PC-3 (cell line): ENCODE measurements at places on chromosomes 6 and 20. TPM values are rescaled to one million over a fixed set of nuclear protein-coding genes. Genes with fewer than 3 reads are reported as not detected.
A peak's percentile ranks its signal among the peaks of the same experiment; 100 is the strongest.

DNA sequence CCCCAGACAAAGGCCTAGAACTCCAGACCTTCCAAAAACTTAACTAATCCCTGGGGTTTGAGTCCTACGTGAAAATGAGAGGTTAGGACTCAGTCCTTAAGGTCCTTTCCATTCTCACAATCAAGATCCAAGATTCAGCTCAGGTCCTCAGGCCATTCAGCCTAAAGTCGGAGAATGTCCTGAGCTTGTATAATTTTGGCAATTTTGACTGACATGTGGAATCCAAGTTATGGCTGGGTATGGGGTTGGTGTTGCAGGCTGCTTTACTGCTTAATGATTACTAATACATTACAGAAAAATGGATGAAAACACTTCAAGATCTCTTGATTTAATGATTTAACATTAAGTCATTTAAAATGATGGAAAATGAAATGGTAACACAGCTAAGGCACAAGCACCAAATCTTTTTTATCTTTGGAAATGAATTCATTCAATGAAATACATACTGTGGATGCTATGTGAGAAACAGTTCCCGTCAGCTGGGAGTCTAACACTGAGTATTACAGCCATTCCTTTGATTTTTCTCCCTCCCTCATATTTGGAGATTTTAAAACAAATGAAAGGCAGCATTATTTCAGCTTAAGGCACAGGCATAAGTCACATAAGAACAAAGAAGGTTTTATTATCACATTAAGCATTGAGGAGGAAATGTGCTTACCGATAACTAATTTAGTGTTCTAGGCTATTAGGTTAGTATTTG lies 1.3 kb downstream of the ARHGAP18 start:
- DNase-seq = no peak

DNA sequence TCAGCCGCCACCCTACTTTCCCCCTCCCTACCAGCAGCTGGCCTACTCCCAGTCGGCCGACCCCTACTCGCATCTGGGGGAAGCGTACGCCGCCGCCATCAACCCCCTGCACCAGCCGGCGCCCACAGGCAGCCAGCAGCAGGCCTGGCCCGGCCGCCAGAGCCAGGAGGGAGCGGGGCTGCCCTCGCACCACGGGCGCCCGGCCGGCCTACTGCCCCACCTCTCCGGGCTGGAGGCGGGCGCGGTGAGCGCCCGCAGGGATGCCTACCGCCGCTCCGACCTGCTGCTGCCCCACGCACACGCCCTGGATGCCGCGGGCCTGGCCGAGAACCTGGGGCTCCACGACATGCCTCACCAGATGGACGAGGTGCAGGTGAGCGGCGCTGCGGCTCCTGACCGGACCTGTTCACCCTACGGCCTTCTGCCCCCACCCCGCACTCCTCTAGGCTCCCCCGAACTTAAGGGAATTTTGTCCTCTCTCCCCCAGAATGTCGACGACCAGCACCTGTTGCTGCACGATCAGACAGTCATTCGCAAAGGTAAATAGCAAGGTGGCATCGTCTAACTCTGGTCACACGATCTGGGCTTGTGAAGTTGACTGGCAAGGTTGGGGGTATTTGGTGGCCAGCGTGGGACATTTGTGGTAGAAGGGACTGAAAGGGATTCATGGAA lies 2.3 kb downstream of the TFAP2C start:
- DNase-seq = peak; percentile 44

- DNase-seq = peak; percentile 95
These were observed 2.8 kb upstream of the PHF20 start for GRCh38 chr20:35768731-35769664.

DNA sequence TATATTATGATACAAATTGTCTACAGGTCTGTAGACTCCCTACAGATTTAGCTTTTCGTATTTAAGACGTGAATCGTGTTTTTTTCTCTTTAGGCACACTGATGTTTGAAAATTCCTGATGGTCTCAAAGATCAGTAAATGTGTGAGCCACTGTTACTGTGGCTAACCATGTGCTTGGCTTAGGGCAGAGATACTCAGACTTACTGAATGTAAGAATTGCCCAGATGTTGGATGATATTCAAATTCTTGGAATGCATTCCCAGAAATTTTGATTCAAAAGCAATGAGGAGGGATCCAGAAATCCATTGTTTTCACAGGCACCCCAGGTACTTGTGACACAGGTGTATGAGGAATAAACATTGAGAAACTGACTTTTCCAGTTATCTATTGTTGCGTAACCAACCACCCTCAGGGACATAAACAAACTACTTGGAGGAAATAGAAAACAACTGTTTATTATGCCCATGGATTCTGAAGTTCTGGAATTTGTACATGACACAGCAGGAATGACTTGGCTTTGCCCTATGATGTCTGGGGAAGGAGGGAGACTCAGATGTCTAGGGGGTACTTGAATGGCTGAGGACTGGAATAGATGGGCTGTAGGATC lies 339.6 kb upstream of the CITED2 start:
- DNase-seq = peak; percentile 48

- DNase-seq = no peak
These were observed 69.5 kb downstream of the NOL4L start for GRCh38 chr20:32515631-32516101.

DNA sequence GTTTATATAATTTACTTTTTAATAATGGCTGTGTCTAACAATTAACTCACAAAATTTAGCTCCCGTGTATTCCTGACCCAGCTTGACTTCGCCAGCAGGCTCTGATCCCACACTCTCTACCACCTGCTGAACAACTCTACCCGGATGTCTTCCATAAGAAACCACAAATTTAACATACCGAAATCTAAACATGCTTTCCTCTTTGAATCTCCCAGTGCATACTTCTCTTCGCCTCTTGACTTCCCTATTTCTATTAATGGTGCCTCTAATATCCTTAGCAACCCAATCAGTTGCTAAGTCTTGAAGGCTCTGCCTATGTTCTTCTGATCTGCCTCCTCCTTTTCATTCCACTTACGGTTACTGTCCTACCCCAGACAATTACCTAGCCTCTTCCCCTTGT lies 4.6 kb upstream of the MYB start:
- no peak for DNase-seq

DNA sequence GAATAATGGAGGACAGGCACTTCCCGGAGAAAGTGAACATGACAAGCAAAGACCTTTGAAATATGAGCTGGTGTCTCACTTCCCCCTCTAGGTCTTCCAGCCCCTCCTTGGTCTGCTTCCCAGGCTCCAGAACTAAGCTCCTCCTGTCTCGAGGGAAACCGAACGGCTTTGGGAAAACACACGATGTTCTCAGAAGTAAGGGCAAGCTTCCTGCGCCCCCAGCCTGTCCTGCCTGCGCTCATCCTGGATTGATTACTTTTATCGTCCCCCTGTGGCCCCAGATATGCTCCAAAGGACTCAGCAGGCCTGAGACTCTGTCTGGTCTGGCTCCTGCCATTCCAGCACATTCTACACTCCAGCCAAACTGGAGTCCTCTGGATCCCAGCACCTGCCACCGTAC lies 83.4 kb downstream of the ZNF217 start:
- no peak for DNase-seq

GRCh38 chr6:167572841-167573271 lies 248.0 kb downstream of the TTLL2 start:
- no peak for DNase-seq

GRCh38 chr20:35903843-35904242 lies 50.5 kb downstream of the SCAND1 start:
- no peak for DNase-seq

DNA sequence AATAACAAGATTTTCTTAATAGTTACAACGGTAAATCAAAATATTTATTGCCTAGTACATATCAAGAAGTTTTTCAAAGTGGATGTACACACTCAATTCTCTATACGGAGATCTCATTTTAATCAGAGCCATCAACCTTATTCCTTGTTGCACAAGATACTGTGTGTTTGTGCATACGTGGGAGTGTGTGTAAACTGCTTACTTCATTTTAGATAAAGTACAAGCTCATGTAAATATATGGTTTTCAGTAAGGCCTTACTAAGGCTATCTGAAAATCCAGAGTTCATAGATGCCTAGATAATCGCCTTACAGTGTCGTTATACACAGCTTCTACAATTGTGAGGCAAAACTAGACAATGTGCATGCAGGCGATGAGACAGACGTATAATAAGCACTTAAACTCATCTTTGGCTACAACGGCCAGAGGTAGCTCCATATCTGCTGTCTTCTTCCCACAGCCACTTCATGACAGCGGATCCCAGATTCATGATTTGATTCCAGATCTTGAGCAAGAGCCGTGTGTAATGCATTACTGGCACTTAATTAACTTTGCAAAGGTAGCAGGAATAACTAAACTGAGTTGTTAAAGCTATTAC lies 2.5 kb downstream of the PERP start:
- DNase-seq = no peak

DNA sequence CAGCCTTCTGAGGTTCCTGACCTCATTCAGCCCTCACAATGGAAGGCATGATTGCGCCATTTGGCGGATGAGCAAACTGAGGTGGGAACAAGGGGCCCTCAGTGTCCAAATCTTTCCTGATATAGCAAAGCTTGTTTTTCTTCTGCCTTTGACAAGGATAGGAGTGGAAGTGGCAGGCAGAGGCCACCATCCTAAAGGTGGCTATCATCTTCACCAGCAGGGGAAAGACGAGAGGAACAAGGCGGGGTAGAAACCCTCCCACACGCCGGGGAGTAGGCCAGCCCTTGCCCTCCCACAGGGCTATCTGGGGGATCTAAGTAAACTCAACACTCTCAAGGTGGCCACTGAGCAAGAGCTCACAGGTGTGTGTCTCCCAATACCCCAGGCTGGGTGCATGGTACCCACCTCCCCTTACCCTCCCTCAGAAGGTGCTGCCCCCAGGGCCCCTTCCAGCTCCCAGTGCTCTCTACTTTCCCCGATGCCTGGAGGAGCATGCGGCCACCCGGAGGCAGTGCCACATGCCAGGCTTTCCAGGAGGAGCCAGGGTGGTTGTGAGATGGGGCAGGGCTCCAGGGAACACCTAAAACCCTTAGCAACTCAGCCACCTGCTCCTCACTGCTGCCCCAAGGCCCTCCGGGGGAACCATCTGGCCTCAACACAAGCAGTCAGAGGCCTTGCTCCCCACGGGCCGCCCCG lies 11.2 kb downstream of the SPDEF start:
- DNase-seq = no peak

DNA sequence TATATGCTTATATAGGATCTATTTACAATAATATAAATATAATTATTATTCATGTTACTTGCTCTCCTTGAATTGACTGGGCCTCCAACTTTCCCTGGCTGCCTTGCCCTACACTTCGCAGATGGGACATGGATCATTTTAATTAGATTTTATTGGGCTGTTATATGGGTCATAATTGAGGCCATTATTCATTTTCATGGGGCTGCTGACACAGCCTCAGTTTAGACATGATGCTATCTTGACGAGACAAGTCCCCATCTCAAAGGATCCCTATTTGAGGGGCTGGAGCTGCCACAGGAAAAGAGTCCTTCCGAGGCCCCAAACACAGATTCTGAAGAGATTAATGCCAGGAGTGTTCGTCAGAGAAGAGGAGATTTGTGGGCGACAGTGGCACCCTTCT lies 170.4 kb downstream of the DHX35 start:
- no peak for DNase-seq

DNA sequence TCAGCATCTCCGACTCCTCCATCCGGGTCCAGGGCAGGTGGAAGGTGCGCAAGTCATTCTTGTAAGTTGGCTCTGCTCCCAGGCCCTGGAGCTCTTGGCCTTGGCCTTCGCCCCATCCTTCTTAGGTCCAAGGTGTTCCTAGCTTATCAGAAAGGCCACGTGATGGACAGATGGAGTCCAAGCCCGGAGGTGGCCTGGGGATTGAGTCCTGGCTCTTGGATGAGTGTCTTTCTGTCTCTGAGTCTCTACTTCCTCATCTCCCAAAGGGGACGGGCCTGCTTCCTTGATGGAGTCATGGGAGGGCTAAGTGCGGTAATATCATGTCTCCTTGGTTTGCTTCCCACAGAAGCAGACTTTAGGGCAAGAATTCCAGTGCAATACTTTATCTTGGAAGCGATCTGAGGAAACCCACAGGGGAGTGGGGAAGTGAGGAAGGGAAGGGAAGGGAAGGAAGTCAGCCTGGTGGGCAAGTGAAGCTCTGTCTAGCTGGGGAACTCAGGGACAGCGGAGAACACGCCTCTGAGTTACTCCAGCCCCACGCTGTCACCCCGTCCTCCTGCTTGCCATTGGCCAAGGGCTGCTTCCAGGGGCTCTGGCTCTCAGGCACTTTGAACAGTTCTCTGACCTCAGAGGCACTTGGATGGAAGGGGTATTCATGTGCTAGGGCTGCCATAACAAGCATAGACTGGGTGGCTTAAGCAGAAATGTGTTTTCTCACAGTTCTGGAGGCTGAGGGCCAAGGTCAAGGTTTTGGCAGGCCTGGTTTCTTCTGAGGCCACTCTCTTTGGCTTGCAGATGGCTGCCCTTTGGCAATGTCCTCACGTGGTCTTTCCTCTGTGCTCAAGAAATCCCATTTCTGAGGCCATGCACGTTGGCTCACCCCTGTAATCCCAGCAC lies 4.8 kb downstream of the LBP start:
- no peak for DNase-seq

DNA sequence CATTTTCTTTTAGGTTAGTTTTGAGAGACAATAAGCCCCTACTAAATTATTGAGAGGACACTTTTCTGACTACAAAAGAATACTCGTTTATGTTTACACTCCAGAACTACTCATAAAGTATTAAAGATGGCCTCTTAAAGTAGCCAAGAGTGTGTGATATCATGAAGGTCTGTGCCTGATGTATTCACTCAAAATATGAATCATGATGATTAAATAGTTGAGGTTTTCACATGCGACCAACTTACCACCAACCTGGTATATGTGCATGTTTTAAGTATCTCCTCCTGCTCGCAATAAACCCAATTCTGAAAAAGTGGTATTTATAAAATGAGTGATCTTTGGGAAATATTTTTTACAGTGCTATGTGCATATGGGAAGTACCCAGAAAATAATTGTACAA lies 43.9 kb downstream of the IL20RA start:
- peak; percentile 75 for DNase-seq

- no peak for DNase-seq
These were observed 9.0 kb downstream of the SFT2D1 start for GRCh38 chr6:166333172-166333995.

Gene PROKR2
- total RNA-seq = not detected in 2 replicates

Gene MRAP2
- total RNA-seq = 0.07 and 0.12 TPM in 2 replicates

Gene ADGRB3
- 0.11 and 0.23 TPM in 2 replicates for total RNA-seq

Gene TCF21
- total RNA-seq = not detected in 2 replicates

Gene TRAPPC3L
- total RNA-seq = not detected in 2 replicates

Gene EFCAB8
- not detected in 2 replicates for total RNA-seq

Gene DEFB132
- total RNA-seq = not detected in 2 replicates
